ENCODE measurements at places on chromosomes 6 and 20.

- DNase-seq = no peak
These were observed 142.6 kb downstream of the CDH26 start for GRCh38 chr20:60100780-60101179.

GRCh38 chr6:129662980-129663431 lies 47.0 kb downstream of the ARHGAP18 start:
- no peak for DNase-seq

- no peak for DNase-seq
These were observed 24.6 kb upstream of the ZNF133 start for GRCh38 chr20:18263723-18264122.

DNA sequence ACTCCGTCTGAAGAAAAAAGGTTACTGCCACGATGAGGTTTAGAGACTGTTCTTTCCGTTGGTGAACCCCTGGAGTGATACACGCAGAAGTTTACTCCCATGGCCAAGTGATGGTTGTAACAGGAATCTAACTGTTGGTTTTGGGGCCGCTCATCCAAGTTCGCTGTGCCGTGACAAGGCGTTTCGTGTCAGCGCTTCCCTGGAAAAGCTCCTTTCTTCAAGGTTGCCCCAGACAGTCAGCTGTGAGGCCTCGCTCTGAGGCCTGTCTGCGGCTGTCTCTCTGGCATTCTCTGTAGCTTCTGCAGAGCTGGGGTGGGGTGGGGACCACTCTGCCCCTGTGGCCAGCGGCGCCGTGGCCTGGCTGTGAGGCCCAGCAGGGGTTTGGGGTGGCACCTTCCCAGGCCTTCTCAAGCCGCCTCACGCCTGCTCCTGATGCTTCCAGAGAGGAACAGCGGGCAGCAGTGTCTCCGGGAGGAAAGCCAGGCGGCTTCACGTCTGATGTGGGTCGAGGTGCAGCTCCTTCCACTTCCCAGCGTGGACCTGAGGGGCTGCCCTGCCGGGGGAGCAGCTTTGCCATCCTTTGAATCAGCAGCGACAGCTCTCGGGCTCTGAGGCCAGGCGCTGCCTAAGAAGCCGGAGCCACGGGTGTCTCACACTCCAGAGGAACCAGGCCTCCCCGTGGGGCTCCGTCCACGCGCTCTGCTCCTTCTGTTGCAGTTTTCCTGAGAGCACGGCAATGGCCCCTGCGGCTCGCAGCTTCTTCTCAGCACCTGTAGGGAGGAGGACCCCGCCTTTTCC lies 76.2 kb downstream of the SMOC2 start:
- DNase-seq = no peak

DNA sequence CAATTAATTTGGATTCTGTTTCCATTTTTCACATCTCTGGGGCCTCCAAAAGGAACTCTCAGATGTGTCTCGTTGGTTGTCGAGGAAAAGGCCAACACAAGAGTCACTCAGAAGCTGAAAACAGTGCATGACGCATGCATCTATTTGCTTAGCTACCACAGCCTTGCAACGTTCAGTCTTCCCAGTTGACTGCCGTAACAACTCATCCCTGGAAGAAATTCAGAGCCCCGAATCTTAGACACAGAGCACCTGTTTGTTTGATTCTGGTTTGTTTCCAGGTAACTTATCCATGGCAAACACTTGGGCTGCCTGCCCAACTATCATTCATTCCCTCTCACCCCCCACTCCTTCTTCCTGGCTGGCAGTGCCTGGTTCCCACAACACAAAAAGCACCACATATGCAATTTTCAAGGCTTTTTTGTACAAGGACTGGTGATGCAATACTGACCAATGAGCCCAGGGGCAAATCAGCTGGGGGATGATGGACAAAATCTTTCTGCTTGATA lies 60.5 kb downstream of the ZMYND8 start:
- DNase-seq = no peak

GRCh38 chr6:155418017-155418761 lies 37.5 kb downstream of the NOX3 start:
- peak; percentile 41 for DNase-seq

DNA sequence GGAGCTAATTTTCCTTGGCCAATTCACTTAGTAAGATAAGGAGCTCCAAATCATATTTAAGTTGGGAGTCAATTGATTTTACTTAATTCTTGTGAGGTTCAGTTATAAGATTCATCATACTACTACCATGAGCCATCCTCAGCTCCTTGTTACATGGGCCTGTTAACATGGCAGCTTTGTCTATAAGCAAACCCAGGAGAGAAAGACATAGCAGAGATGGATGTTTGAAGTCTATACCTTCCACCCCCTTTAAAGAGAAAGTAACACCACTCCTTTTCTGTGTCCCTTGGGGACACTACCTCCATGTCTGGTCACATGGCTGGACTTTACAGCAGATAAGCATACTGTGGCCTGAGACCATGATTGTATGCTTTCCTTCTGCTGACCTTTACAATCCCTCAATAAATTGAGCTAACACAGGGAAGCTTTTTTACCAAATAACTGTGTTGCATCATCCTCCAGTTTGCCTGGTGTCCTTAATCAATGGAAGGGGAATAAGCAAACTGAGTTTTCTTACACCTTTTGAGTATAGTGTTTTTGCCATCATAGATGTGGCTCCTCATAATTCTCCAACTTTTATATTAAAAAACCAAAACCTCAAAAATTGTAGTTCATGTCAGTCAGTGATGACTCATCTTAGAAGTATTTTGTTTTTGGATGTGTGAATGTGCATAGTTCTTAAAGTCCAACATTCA lies 9.8 kb upstream of the ZNFX1 start:
- DNase-seq = no peak

DNA sequence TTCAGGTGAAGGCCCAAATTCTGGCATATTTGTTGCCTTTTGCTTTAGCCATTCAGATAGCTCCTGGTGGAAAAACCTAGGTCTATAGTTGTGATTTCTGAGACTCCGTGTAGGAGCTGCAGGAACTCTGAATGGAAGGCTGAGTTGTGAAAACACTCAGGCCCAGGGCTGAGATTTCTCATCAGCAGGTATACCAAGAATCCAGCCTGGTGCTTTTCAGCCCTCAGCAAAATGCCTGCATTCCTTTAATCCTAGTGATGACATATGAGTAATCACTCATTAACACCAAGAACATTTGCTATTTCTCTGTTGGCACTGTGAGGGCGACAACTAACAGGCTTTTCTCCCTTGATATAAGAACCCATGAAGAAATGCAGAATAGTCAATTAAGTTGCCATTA lies 546.1 kb upstream of the MAN1A1 start:
- no peak for DNase-seq

Measured in activated T-cell treated with anti-CD3 and anti-CD28 coated beads for 48 hours (primary cell).